Pons (tissue), 1 donor: ENCODE measurements at places on chromosomes 11 and 22.

GRCh38 chr22:47748271-47748670 lies 985.8 kb downstream of the TBC1D22A start:
- DNase-seq: no peak

GRCh38 chr11:37605229-37605628 lies 1007.2 kb upstream of the RAG2 start:
- DNase-seq: no peak

DNA sequence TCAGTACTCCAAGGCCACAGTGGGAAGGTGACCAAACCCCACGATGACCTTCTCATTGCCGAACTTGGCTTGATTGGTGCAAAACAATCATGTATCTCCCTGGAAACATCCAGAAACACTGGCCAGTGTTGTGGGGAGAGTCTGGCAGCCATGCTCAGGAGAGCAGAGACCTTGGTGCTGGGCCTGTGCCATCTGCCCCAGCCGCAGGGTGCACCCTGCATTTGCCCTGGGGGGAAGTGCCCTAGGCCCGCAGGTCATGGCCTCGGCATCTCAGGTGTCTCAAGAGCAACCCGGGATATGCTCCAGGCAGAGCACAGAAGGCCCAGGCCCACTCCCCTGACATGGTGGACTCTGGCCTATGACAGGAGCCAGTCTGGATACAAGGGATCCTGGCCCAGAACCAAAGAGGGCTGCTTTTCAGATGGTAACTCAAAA lies 23.7 kb downstream of the ARVCF start:
- DNase-seq: no peak

DNA sequence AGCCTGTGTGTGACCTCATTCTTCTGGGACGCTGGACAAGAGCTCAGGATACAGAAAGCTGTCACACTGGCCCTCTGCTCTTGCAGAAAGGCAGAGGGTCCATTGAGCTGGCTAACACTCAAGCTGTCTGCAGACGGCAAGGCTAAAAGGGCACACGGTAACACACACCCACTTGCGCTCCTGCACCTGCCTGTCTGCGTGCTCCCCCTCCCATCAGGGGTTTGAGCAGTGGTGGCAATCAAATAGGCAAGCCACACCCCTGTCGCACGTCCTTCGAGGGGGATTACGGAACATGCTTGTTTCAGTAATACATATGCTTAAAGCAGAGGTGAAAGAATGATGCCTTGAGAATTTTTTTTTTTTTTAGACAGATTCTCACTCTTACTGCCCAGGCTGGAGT lies 7.1 kb upstream of the QSER1 start:
- no peak for DNase-seq

DNA sequence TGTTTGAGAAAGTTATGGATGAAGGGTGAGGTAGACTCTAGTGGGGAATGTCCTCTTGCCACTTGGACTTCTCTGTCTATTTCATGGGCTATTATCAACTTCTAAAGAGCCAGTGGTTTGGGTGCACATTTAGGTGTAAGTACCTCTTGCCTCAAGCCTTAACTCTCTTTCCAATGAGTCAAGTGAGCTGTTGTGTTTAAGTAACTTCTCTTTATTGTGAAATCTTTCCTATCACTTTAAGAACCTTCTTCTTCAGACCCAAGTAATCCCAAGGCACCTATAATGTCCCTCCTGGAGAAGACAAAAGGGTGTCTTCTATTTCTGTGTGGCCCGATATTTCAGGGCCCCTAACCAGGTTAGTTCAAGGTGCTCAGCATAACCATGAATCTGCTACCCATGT lies 90.5 kb upstream of the VPREB1 start:
- DNase-seq: no peak

GRCh38 chr11:128633384-128633965 lies 46.1 kb upstream of the ETS1 start:
- DNase-seq: no peak

- no peak for DNase-seq
Measured at GRCh38 chr11:3669128-3669527, 2.1 kb downstream of the CHRNA10 start.

GRCh38 chr11:84164728-84165127 lies 878.6 kb upstream of the CCDC90B start:
- DNase-seq: no peak

- no peak for DNase-seq
Measured at GRCh38 chr22:38201371-38201710, 453 bp upstream of the MAFF start.

DNA sequence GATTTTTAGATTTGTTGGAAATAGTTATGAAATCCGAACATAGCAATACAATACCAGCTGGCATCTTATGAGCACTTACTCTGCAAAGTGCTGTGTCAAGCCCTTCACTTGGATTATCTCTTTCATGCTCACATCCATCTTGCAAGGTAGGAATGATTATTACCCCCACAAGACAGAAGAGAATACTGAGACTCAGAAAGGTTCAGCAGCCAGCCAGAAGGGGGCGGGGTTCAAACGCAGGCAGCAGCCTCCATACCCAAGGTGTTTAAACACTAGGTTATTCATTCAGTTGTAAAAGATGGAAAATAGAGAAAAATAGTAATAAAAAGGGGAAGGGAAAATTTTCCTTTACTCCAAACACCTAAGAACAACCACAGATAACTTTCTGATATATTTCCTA lies 158.5 kb downstream of the CCDC34 start:
- DNase-seq: no peak

- peak; percentile 80 for DNase-seq
Measured at GRCh38 chr11:90204832-90205646, 17.8 kb downstream of the CHORDC1 start.

DNA sequence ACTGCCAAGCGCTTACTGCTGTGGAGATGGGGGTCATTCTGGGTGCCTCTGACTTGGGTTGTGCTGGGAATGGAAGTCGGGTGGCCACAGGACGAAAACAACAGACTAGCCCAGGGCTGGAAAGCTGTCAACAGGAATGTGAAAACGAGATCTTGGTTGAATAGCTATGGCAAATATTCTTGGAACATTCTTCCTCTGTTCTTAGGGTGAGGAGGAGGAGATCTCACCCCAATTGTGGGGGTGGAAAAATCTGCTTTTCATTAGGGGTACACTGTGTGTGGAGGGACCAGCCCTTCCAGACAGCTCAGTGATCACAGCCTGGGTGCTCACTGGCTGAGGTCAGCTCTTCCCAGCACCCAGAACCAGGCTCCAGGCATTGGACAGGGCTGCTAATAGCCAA lies 52.0 kb upstream of the PRSS23 start:
- no peak for DNase-seq

DNA sequence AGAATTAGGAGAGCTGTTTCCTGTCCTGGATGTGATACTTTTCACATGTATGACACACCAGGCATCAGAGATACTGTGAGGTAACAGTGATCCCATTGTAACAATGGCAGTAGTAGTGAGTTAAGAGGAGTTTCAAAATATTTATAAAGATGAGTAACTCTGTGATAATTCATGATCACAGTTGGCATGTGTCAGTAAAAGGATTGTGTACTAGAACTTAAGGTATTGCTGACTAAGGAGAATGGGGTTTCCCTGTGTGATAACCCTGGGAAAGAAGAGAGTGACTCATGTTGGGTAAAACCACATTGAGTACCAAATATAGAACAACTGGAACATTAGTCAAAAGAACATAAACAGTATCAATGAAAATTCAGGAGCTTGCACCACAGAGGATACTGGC lies 22.9 kb upstream of the SLC5A1 start:
- no peak for DNase-seq

GRCh38 chr11:15826826-15827225 lies 529.5 kb downstream of the SOX6 start:
- DNase-seq: no peak

DNA sequence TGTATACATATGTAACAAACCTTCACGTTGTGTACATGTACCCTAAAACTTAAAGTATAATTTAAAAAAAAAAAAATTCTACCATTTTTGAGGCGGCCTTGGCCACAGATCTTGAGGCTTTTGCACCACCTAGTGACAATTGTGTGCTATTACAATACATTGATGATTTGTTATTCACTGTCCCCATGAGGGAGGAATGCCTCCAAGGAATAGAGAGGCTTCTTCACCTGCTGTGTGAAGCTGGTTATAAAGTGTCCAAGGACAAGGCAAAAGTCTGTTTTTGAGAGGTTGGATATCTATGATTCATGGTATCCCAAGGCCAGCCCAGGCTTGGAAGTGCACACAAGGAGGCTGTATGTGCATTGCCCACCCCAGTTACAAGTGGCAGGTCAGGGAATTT lies 30.7 kb downstream of the SLC22A25 start:
- peak; percentile 9 for DNase-seq

GRCh38 chr22:20508815-20509271 lies 1.4 kb downstream of the MED15 start:
- no peak for DNase-seq

- DNase-seq: no peak
Measured at GRCh38 chr22:31253949-31254348, 38.3 kb downstream of the PIK3IP1 start.

GRCh38 chr11:79538775-79539174 lies 97.9 kb upstream of the TENM4 start:
- no peak for DNase-seq
